ENCODE measurements at places on chromosomes 12 and 14.

- DNase-seq: no peak
These were observed 127.4 kb downstream of the CACNA1C start for GRCh38 chr12:2179953-2180736.

DNA sequence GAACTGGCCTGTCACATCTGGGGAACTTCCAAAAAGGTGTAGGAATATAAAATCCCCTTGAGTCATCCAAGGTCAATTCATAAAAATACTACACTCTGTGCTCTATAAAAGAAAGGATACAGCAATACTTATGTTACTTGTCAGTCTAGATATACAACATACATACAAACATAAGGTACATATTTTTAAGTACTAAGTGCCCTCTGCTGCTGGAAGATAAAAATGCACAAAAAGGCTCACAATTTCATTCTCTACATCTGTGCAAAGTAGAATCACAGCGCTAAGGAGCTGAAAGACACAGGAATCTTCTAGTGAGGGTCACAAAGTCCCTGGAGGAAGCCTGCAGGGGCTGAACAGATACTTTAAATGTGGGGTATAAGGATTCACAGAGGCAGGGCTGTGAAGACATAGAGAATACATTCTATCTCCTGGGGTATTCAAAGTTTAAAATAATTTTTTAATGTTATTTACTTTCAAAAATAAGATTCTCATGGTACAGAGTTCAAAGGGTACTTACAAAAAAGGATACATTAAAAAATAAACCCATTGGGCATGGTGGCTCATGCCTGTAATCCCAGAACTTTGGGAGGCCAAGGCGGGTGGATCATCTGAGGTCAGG is 10.2 kb upstream of the GOLGA5 start:
- DNase-seq: no peak

GRCh38 chr14:75559451-75560222 is 18.8 kb upstream of the FLVCR2 start:
- no peak for DNase-seq

- no peak for DNase-seq
These were observed 27.0 kb downstream of the PAPLN start for GRCh38 chr14:73264080-73264884.

- no peak for DNase-seq
These were observed 18.3 kb upstream of the LYZ start for GRCh38 chr12:69329669-69330428.

- DNase-seq: no peak
These were observed 40.7 kb downstream of the RFLNA start for GRCh38 chr12:124335426-124336183.

DNA sequence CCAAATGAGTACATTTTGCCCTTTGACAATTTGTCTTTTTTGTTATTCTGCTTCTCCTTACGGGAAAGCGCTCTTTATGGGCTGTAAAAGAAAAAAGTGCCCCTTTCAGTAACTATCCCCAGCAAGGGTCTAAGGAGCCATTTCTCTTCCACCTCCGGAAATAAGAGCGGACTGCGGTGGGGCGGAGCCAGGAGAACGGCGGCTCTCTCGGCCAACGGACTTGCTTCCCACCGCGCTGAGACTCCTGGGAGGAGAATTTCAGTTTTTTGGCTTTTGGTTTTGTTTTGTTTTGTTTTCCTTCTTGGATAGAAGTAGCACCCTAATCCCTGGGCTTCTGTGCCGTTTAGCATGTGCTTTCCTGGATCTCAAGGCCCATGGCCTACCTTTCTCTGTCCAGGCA is 43.5 kb downstream of the ZNF641 start:
- DNase-seq: no peak

DNA sequence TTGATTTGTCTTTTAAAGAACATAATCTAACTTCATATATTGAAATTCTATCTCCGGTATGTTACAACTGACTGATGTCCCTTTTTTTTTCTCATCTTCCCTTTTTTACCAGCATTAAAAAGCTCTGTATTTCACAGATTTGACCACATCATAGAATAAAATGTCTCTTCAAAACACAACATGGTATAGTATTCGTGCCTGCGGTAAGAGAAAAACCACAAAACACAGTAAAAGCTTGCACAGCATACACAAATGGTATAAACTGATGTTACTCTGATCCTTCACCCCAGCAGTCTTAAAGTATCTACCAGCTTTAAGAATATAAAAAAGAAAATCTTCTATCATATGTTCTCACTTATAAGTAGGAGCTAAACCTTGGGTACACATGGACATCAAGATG is 83.4 kb downstream of the HECTD1 start:
- DNase-seq: no peak

- DNase-seq: no peak
These were observed 190.7 kb upstream of the PPFIA2 start for GRCh38 chr12:81949841-81950308.

DNA sequence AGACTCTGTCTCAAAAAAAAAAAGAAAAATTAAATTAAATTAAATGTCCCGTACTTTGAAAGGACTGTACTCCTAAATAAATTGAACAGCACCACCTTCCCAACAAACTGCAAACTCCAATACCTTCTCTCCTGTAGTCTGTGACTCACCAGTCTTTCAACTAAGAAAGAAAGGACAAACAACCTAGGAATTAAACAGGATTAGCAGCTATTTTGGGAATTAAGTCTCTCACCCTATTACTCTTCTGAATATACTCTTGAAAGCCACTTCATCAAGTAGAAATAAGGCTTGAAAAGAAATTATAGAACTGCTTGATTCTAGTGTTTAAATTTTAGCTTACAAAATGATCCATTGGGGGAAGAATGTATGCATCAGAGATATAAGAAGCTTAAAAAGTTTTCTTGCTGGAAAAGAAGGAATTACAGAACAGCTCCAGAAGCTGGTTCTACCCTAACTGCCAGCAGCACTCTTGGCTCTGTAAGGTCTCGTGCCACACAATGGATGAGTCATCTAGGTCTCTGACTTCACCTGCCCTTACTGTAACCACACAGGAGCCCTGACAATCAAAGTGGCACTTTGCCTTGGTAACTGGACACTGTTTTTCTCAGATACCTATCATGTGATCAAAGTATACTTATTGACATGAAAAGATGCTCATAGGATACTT is 57.0 kb upstream of the CERS5 start:
- DNase-seq: peak; percentile 82

All from NCI-H187 (cell line).